ENCODE measurements at places on chromosomes 5 and 9. TPM values are rescaled to one million over a fixed set of nuclear protein-coding genes. Genes with fewer than 3 reads are reported as not detected.

Gene LHX3
- total RNA-seq = 0.05 TPM

Gene FCHO2
- total RNA-seq = 10.8 TPM

Gene TMC1
- not detected for total RNA-seq

Gene SLC25A2
- not detected for total RNA-seq

Gene SARDH
- total RNA-seq = 0.12 TPM

Gene MARCOL
- not detected for total RNA-seq

Gene MSMP
- total RNA-seq = not detected

Gene ZNF879
- total RNA-seq = 0.81 TPM

Gene FOXI1
- not detected for total RNA-seq

Gene SNAPC3
- total RNA-seq = 21.2 TPM

Gene GABRA1
- not detected for total RNA-seq

Gene KLHL3
- total RNA-seq = 0.07 TPM

Gene SLC6A3
- 1.5 TPM for total RNA-seq

Gene IFNB1
- total RNA-seq = not detected

Gene ARSI
- 31.8 TPM for total RNA-seq

Gene ADCY2
- not detected for total RNA-seq

Gene POLR1E
- total RNA-seq = 35.3 TPM

Gene PCDHA8
- total RNA-seq = 0.06 TPM

Gene TMEM215
- total RNA-seq = not detected

Gene ACOT12
- total RNA-seq = 0.08 TPM

Gene RNF180
- 0.42 TPM for total RNA-seq

Gene FAM221B
- total RNA-seq = not detected

Gene SLC6A7
- total RNA-seq = 0.02 TPM

Gene GADD45G
- total RNA-seq = 0.52 TPM

Gene CRB2
- 0.15 TPM for total RNA-seq

Gene ZNF484
- total RNA-seq = 2.1 TPM

Gene FOXE1
- 2.3 TPM for total RNA-seq

Gene ADAMTS16
- total RNA-seq = 1.4 TPM

Gene NUTM2G
- total RNA-seq = not detected

Gene PCDHGA5
- total RNA-seq = 0.16 TPM

Gene SLU7
- total RNA-seq = 39.0 TPM

Gene ECSCR
- not detected for total RNA-seq

Gene OTP
- 0.08 TPM for total RNA-seq

Gene CHMP5
- 75.7 TPM for total RNA-seq

Gene HAVCR2
- 0.52 TPM for total RNA-seq

Gene GFI1B
- 0.17 TPM for total RNA-seq

Gene OR1L6
- not detected for total RNA-seq

Gene UBE2QL1
- 1.9 TPM for total RNA-seq

Gene FRRS1L
- 0.22 TPM for total RNA-seq

Gene EIF4E1B
- not detected for total RNA-seq

Gene MOB3B
- total RNA-seq = 12.6 TPM

Gene ARHGEF28
- 11.0 TPM for total RNA-seq

Gene GABRG2
- total RNA-seq = not detected

Gene BTNL3
- not detected for total RNA-seq

Gene JAKMIP2
- total RNA-seq = not detected

Gene GPR151
- not detected for total RNA-seq

Gene CCDC187
- 0.01 TPM for total RNA-seq

Gene OR13C9
- not detected for total RNA-seq

Gene CCNO
- 5.8 TPM for total RNA-seq

Gene GABRP
- total RNA-seq = not detected
